Peyer's patch (tissue), 4 donors: ENCODE measurements at places on chromosomes 6 and 20. TPM values are rescaled to one million over a fixed set of nuclear protein-coding genes. Genes with fewer than 3 reads are reported as not detected.

RGL2 gene
- 48.7 TPM for total RNA-seq

PDE7B gene
- 2.8 TPM for total RNA-seq

ROS1 gene
- 0.94 TPM for total RNA-seq

BCAS4 gene
- 91.6 TPM for total RNA-seq

LY6G6C gene
- total RNA-seq = not detected

COL9A1 gene
- not detected for total RNA-seq

SNX3 gene
- 71.0 TPM for total RNA-seq

LRRN4 gene
- not detected for total RNA-seq

B3GALT4 gene
- 33.1 TPM for total RNA-seq

GPR63 gene
- total RNA-seq = 4.1 TPM

SLC17A1 gene
- total RNA-seq = not detected

SIRPB1 gene
- 1.6 TPM for total RNA-seq

SLC24A3 gene
- total RNA-seq = 38.8 TPM

HSPA12B gene
- 2.2 TPM for total RNA-seq

TFAP2D gene
- not detected for total RNA-seq

PLCB4 gene
- 30.5 TPM for total RNA-seq

PSORS1C1 gene
- 6.5 TPM for total RNA-seq

TRIM40 gene
- total RNA-seq = 10.9 TPM

ABHD16B gene
- not detected for total RNA-seq

TPD52L1 gene
- 13.4 TPM for total RNA-seq

TUBB1 gene
- total RNA-seq = not detected

KHDC1 gene
- 0.57 TPM for total RNA-seq

DAAM2 gene
- 22.9 TPM for total RNA-seq

PPP1R16B gene
- 7.8 TPM for total RNA-seq
